Activated CD4-positive, alpha-beta T cell treated with anti-CD3 and anti-CD28 coated beads for 24 hours (primary cell): ENCODE measurements at places on chromosomes 5 and 9.

- DNase-seq: no peak
Measured at GRCh38 chr5:174337276-174338184, 292.0 kb downstream of the NSG2 start.

DNA sequence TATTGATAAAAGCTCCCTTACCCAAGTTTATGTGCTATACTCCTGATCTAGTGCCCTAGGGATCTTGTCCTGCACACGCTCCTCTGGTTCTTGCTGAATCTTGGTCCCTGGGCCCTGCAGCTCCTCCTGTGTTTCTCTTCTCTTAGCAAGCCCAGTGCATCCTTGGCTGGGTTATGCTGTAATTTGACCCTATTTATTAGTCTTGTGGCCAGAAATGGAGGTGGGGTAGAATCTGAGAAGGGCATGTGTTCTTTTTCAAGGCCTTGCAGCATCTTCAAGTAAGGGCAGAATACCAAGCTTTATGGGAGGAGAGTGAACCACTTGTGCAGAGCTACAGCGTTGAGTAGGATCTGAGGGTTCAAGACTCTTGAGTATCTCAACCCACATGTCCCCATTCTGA is 366.8 kb downstream of the FAM170A start:
- no peak for DNase-seq

- no peak for DNase-seq
Measured at GRCh38 chr5:170757182-170757601, 26.3 kb upstream of the GABRP start.

GRCh38 chr9:86175743-86176456 is 76.5 kb upstream of the GOLM1 start:
- no peak for DNase-seq

DNA sequence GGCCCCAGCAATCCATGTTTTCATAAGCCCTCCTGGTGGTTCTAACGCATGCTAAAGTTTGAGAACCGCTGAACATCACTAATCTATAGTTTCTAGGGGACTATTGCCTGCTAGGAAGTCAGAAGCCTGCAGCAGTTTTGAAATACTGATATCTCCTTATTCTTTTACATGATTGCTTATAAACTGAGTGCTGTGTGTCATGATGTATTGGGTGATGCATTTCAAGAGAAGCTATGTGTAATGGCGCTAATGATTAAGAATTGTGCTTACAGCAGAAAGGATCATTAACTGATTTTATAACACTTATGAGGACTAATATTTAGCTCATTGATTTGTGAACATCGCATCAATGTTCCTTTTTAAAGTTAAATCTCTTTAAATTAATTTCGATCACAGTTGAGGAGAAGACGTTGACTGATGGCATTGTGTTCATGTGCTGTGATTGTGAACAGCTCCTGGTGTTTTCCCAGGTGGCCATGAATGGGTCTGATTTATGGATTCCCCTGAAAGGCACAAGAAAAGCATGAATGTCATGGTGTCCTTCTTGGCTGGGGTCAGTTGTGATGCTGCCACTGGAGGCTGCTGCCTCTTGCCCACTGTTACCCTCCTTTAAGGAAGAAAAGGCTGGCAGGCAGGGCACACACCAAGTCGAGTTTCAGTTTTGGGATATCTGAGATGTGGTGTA is 12.0 kb upstream of the DAP start:
- no peak for DNase-seq

DNA sequence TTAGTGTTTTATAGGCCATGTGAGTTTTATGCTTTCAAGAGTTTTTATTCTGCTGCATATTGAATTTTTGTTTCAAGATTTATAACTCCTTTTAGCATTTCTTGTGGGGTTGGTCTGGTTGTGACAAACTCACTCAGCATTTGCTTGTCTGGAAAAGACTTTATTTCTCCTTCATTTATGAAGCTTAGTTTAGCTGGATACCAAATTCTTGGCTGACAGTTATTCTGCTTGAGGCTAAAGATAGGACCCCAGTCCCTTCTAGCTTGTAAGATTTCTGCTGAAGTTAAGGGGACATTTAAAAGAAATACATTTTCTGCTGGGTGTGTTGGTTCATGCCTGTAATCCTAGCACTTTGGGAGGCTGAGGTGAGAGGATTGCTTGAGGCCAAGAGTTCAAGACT is 36.8 kb downstream of the IQGAP2 start:
- no peak for DNase-seq

DNA sequence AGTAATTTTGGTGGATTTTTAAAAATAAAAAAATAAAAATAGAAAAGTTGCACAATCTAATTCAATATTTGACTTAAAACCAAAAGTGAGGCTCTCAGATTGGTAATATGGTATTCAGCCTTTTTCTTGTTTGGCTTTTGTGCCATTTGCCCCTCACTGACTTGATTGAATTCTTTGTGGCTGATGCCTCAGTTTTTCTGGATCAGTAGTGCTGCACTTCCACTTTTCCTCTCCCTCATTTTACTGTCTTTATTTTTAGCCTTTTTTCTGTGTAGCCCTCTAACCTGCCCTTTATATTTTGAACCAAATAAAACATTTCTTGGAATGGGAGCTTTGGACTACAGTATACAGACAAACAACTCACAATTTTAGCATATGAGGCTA is 3.8 kb upstream of the MSMP start:
- DNase-seq: no peak

- DNase-seq: no peak
Measured at GRCh38 chr5:56426693-56427092, 193.6 kb upstream of the ANKRD55 start.

DNA sequence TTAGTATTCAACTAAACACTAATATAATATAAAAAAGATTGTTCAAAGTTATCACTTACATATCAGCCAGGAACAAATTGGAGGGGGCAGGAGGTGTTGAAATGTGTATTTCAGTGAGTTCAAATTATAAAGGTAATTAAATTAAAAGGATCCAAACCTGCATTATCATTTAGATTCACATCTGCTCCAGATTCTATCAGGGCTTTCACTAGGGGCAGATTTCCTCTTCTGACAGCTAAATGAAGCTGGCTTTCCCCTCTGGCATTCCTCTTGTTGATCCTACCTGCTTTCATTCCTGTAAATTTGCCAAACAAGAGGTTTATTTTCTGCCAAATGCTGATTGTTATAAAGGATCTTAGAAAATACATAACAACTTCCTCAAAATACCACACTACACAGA is 86.3 kb upstream of the GCNT4 start:
- no peak for DNase-seq

DNA sequence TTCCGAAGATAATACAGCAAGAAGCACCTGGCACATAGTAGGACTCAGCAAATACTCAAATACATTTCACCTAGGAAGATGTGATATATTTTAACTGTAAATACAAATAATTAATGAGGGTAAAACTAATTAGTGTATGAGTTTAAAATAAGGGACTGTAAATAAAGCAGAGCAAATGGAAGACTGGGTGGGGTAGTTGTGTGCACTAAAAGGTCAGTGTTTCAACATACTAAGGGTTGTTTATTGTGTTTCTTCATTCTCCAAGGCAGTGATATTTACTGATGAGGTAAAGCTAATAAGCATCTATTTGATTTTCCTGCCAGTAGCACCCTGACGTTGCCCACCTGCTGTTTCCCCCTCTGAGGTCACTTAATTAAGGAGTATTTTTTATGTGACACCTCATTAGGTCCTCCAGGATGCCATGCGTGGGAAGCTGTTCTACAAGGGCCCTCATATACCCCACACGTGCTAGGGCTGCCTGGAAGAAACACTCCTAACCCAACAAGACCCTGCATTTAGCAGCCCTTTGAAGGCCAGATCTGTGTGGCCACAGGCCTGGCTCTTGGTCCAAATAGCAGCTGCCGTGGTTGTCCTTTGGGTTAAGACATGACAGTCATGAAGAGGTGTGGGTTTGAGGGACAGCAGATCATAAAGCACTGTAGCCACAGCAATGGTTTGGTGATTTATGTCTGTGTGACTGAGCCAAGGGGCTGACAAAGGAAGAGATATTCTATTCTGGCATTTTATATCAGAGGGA is 97.5 kb upstream of the RPS23 start:
- DNase-seq: no peak

- no peak for DNase-seq
Measured at GRCh38 chr9:69622676-69623075, 49.5 kb downstream of the APBA1 start.

GRCh38 chr9:127828262-127829031 is 25.8 kb downstream of the FPGS start:
- no peak for DNase-seq

DNA sequence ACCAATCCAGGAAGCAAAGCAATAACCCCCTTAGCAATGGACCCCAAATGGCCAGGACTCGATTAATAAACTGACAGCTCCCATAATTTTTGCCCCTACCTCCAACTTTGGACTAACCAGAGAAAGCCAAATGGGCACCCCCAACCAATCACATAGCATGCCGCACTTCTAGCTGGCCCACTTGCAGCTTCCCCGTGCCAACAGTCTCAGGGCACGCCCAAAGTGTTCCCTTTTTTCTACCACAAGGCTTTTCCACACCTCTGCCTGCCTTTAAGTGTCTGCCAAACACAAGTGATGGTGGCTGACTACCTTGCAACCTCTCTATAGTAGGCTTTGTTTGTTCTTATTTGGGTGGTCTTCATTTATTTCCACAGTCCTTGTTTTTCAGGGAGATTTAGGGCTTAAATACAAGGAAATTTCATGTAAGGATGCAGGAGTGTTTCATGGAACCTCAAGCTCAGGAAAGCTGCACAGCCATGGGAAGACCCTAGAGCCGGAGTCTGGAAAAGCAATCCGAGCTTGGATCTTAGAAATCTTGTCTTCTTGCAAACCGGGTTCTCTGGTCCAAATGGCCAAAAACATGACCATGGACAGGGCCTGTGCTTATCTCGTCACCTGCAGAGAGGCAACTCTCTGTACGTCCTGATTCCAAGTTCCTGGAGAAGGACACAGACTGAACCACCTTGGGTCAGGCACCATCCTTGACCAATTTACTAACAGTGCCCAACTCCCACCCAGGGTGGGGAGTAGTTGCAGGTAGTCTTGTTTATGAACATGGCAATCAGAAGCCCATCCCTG is 89.2 kb downstream of the THBS4 start:
- no peak for DNase-seq

GRCh38 chr9:72119853-72120252 is 29.4 kb upstream of the GDA start:
- no peak for DNase-seq

GRCh38 chr5:95471487-95471886 is 80.3 kb downstream of the FAM81B start:
- no peak for DNase-seq

DNA sequence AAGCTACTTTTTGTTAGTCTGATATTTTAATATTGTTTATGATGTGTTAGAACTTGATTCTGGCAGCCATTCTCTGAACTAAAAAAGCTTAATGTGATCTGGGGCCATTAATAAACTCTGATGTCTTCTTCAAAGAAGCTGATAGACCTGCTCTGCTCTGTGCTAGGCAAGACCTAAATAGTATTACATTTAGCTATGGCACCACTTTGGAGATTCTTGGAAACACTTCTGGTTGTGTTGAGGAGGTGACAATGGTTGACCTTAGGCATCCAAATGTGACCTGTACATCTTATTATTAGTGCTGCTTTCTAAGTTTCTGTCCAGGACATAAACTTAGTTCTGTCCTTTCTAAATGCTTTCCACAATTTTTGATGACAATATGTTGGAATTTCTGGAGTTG is 21.7 kb upstream of the SCGB3A2 start:
- DNase-seq: no peak

- no peak for DNase-seq
Measured at GRCh38 chr5:96315431-96315830, 117.6 kb downstream of the PCSK1 start.

DNA sequence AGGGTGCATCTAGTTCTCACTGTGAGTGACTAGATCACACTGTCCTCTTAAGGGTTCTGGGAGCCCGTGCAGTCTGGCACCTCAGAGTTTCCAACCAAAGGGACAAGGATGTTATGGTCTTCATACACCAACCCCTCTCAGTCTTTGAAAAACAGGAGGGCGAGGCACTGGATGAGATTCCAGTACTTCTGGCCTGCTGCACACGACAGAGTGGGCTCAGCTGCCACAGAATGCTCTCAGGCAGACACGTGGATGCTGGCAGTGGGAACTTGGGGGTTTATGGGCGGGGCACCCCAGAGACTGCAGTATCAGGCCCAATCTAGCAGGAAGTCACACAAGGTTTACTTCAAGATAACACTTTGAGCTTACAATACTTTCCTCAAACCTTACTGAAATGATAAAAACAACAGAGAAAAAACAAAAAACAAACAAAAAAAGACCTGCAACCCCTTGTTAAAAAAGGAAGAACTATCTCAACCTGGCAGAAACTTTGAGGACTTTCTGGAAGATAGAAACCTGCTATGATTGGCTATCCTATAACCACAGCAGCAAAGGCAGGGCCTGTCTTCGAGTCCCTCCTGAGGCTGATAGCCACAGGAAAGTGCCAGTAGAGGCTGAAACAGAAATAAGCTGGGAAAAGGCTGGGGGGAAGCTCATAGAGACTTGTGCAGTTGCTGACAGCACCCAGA is 28.3 kb upstream of the TGFBR1 start:
- DNase-seq: no peak

DNA sequence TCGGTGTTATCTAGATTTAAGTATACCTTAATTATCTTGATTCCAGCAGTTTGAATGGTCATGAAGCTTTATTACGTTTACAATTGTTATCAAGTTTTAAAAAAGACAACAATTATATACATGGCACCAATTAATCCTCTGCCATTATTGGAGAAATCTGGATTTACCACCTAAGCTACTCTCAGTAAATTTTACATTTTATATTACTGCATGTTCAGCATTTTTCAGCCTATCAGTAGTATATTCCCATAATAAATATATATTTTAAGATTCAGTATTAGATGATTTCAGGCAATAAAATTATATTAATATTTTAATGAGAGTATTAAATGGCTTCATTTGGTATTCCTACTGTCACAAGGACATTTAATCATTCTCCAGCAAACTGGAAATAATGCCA is 264.5 kb upstream of the PRDM9 start:
- DNase-seq: no peak

- no peak for DNase-seq
Measured at GRCh38 chr5:179176571-179177230, 116.5 kb downstream of the ZNF354C start.

GRCh38 chr9:136784249-136784996 is 6.7 kb upstream of the TMEM141 start:
- DNase-seq: no peak

GRCh38 chr5:90709323-90710155 is 150.9 kb downstream of the ADGRV1 start:
- no peak for DNase-seq

DNA sequence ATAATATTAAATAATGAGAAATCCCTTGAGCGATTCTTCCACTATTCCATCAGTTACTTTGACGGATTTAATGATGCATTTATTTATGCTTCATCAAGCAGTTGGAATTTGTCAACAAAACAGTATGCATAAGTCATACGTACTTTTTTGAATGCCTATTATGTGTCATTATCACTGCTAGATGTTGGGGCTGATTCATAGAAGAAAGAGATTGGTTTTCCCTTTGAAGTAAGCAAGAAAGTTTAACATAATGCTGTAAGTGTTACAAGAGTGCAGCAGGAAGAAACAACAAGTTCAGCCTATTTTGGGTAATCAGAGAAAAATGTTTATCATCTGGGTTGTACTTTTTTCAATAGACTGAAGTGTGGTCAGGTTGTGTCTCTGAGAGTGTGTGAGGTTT is 121.2 kb upstream of the RANBP3L start:
- no peak for DNase-seq
